ENCODE measurements at places on chromosomes 5 and 9. TPM values are rescaled to one million over a fixed set of nuclear protein-coding genes. Genes with fewer than 3 reads are reported as not detected.

DNA sequence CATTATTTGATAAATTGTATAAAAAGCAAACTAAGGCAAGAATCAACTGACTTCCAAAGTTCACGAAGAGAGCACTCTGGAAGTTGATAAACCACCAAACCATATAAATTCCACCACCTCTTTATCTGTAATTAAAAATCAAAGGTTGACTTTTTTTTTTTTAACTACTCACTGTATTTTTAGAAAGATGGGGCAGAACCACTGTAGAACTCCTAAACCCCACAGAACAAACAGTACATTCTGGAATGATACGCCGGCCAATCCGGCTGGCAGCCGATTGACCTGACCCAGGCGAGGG is 435 bp upstream of the CCNG1 start:
- DNase-seq, result no peak

- DNase-seq, result no peak
These were observed 651.4 kb downstream of the RAB3C start for GRCh38 chr5:59234236-59234635.

COL15A1 gene
- total RNA-seq, result 0.06 TPM

- DNase-seq, result no peak
These were observed 2.5 kb downstream of the RNF145 start for GRCh38 chr5:159206818-159207217.

- DNase-seq, result no peak
These were observed 89.4 kb downstream of the RGS7BP start for GRCh38 chr5:64595031-64595855.

HSPB3 gene
- not detected for total RNA-seq

PRLR gene
- 0.35 TPM for total RNA-seq

TUSC1 gene
- 20.8 TPM for total RNA-seq

ZNF367 gene
- 10.8 TPM for total RNA-seq

IL33 gene
- not detected for total RNA-seq

GAPT gene
- not detected for total RNA-seq

DNA sequence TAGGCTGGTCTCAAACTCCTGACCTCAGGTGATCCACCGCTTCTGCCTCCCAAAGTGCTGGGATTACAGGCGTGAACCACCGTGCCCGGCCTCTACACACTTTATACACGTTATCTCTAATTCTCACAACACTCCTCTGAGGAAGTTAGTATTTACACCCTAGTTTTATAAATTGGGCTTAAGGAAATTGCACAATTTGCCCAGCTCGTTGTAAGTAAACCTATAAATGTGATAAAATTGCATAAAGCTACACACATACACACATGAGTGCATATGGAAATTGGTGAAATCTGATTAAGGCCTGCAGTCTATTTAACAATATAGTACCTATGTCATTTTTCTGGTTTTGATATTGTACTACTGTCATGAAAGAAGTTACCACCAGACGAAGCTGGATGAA is 4.4 kb upstream of the SLC4A9 start:
- no peak for DNase-seq

MTAP gene
- 37.0 TPM for total RNA-seq

DNA sequence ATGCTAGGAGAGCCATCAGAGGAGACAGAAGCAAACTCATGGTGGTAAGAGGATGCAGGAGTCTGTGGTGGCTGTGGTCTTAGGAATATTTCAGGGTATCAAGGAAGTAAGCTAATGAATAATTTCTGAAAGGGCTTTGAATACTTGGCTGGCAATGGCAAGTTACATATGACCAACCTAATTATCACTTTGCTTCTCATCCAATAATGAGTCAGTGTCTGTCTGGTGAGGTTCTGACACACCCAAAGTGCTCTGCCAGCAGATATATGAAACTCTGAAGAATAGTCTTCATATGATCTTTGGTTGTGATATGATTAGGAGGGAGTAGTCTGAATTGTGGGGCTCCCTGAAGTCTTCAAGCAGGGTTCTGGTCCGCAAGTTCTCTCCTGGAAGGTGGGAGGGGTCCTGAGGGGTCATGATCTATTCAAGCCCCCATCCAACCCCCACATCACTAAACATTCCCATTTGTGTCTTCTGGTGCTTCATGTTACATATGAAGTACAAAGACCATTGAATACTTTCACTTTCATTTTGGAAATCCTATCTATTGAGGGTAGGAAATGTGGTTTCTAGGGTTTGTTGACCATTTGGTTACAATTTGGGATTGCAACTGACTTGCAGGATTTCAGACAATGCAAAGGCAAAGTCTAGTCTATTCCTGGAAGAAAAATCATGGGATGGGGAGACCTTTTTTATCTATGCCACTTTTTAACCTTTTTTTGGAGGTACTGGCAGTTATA is 199.9 kb upstream of the CDKN2B start:
- no peak for DNase-seq

DNA sequence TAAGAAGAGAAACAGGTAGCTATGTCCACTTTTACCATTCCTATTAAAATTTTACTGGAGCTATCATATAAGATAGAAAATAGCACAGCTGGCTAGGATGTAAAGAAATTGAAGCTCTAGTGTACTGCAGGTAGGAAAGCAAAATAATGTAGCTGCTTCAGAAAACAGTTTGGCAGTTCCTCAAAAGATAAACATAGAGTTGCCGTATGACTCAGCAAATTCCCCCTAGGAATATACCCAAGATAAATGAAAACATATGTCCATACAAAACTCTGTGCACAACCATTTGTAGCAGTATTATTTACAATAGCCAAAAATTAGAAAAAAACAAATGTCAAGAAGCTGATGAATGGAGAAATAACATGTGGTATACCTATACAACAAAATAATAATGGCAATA is 64.6 kb upstream of the SHISAL2B start:
- DNase-seq, result no peak

DNA sequence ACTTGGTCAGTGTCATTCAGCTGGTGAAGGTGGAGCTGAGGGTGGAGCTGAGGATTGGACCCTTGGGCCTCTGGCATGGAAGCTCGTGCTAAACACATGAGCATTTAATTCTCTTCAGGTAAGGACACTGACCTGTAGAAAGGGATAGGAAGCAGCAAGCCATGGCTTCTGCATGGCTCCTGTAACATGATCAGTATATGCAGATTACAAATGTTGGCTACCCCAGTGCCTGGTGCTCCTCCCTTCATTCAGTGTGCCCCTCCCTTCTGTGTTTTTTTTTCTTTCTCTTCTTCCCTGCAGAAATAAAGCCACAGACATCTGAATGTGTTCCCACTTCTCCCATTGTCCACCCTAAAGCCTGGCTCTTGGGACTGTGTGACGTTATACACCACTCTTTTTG is 52.9 kb downstream of the ARHGAP26 start:
- no peak for DNase-seq

DNA sequence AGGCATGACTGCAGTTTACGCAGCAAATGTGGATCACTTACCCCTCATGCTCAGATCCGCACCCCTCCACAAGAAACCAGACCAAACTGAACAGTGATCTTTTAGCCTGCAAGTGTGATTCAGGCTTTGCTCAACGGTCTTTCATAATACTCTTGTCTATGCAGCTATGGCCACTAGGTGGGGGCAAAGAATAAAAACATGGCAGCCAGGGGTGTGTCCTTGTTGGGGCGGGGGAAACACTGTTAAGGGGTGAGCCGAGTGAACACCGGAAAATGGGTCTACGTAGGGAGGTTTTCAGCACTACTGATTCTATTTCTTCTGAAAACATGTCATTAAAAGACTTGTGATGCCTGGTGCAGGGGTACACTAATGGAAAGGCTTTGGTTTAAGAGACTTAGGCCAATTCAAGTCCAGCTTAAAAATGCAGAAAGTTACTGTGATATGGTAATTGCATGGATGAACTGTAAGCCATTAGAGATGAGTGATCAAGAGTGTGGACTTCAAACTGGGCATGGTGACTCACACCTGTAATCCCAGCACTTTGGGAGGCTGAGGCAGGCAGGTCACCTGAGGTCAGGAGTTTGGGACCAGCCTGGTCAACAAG is 49.9 kb upstream of the GPR151 start:
- no peak for DNase-seq

- no peak for DNase-seq
These were observed 38.0 kb downstream of the KIF24 start for GRCh38 chr9:34291023-34291422.

DNA sequence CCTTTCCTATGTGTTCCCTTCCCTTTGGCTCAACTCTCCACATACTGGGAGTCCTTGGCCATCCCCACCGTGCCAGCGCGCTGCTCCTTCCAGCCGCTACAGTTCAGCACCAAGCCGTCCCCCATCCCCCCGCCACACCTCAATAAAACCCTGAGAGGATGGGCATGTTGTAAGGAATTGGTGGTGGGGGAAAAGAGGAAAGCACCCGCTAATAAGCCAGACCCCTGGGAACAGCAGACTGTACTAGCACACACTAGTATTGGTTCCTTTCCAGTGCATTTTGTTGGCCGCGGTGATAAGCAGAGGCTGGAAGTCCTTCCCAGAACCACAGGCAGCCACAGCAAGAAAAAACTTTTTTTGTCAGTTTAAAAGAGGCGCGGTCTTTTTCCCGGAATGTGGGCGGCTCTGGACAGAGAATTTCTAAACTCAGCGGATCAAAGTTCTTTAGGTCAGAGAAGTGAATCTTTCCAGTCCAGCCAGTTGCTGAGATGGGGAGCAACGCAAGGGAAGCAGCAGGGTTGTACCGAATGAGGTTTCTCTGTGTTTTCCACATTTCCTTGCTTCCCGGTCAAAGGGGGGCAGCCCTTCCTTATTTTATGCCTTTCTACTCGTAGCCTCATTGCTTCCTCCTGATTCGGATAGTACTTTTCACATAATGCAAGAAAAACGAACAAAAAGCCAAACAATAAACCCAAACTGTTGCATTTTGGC is 2.1 kb downstream of the CHSY3 start:
- DNase-seq, result no peak

KCNV2 gene
- total RNA-seq, result not detected

- no peak for DNase-seq
These were observed 783 bp upstream of the ZFR start for GRCh38 chr5:32445287-32445758.

GRCh38 chr5:142618130-142618523 is 67.8 kb downstream of the FGF1 start:
- DNase-seq, result no peak

FAM169A gene
- total RNA-seq, result 11.1 TPM

All from epithelial cell of proximal tubule (primary cell).